CD4-positive, CD25-positive, alpha-beta regulatory T cell (primary cell): ENCODE measurements at places on chromosomes 6 and 20.

DNA sequence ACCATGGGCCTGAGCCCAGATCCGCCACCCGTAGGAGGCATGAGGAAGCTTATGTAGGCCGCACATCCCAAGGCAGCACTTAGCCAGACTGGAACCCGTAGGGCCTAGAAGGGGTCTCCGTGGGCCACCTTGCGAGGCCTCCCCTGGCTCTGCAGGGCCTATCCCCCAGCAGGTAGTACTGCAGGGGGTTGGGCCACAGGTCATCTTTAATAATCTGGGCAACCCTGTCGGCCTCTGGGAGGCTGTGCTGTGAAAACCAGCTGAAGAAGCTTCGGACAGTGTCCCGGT is 18.5 kb downstream of the PLAGL2 start:
- no peak for DNase-seq

- DNase-seq: no peak
These were observed 264.9 kb downstream of the TBC1D7 start for GRCh38 chr6:13063300-13063918.

DNA sequence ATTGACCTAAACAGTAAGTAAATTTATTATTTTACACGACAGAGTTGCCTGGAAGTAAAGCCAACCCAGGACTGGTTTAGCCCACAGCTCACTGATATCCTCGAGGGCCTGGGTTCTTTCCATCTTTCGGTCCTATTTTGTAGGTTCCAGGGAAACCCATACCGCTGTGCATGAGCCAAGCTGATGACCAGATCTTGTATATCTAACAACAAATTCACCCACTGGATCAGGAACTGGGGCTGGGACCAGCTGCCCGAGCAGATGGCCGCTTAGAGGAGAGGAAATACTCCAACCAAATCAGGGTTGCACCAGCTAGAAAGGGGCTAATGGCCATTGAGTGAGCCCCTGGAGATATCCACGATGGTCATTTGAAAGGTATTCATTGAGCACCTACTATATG is 139.2 kb downstream of the BACH2 start:
- no peak for DNase-seq

DNA sequence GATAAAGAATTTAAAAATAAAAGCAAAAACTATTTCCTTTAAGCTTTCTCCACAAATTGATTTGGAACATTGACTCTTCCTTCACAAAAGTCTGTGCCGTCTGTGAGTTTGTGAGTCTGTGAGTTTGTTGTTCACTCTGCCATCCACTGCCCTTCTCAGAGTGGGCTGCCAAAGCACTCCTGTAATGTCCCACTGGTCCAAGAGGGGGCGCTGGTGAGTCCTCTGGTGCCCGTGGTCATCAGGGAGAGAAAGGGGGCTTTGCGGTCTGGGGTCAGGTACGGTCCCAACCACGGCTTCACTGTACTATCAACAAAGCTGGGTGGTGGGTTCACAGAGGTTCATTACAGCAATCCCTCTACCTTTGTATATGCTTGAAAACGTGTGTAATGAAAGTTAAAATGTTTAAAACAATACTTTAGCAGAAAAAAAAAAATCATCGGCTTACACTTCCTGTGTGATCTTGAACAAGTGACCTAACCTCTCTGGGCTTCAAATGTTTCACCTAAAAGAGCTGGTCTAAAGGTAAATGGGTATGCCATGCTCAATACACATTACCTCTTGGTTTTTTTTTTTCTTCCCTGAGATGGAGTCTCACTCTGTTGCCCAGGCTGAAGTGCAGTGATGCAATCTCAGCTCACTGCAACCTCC is 5.6 kb upstream of the ANKRD60 start:
- no peak for DNase-seq
